Stimulated activated CD4-positive, alpha-beta T cell treated with anti-CD3 and anti-CD28 coated beads, TNF-alpha, amount 100 ng/mL, for 1 hour (primary cell): ENCODE measurements at places on chromosomes 7 and 10.
A peak's percentile ranks its signal among the peaks of the same experiment; 100 is the strongest.

DNA sequence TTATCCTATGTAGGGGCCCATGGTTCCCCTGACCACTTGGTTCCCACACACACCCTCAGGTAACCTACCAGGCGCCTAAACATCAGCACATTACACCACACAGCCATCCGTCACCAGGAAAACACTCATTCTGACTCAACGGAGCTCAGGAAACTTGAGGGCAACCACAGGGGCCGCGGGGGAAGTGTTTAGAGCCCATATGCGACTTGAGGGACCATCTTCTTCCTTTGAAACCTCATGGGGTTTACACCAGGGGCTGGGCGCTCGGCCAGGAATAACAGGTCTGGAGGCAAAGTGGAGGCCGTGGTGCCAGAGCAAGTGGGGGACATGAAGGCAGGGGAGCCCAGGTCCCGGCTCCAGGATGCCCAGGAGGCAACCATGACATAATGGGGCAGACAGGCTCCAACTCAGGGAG, 1.5 kb downstream of the STX1A start:
- peak; percentile 55 for DNase-seq

- no peak for DNase-seq
Observed at GRCh38 chr10:113214331-113214730, 264.3 kb downstream of the TCF7L2 start.

- DNase-seq: no peak
Observed at GRCh38 chr7:55250313-55250712, 114.8 kb upstream of the LANCL2 start.

DNA sequence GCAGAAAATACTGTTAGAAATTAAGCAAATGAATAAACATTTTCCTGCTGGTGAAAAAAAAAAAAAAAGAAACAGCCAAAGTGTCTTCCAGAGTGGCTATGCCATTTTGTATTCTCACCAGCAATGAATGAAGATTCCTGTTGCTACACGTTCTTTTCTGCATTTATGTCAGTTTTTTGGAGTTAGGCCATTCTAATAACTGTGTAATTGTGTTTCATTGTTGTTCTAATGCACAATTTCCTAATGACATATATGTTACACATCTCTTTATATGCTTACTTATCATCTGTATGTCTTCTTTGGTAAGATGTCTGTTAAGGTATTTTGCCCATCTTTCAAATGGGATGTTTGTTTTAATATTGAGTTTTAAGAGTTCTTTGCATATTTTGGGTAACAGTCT, 213.7 kb downstream of the ITGB1 start:
- DNase-seq: no peak

GRCh38 chr10:9596368-9596920, 1421.2 kb upstream of the CELF2 start:
- no peak for DNase-seq

DNA sequence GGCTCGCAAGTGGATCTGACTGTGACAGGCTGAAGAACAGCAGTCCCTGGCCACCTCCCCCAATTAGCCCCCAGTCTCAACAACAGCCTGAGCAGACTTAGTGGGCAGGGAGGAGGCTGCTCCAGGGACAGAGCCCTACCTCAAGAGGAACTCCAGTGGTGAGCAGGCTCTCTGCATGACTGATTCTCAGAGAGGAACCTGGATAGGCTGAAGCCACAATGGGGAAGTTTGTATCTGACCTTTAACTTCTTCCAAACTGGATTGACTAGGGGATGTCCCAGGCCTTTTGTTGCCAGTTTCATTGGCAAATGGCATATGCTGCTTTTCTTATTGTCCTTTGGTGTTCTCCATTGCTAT, 93.0 kb downstream of the ARHGAP22 start:
- no peak for DNase-seq

- no peak for DNase-seq
Observed at GRCh38 chr10:17006631-17007417, 122.8 kb downstream of the CUBN start.

- no peak for DNase-seq
Observed at GRCh38 chr7:31648288-31648687, 38.7 kb upstream of the PPP1R17 start.

GRCh38 chr7:98831641-98832221, 38.1 kb downstream of the TMEM130 start:
- DNase-seq: no peak

DNA sequence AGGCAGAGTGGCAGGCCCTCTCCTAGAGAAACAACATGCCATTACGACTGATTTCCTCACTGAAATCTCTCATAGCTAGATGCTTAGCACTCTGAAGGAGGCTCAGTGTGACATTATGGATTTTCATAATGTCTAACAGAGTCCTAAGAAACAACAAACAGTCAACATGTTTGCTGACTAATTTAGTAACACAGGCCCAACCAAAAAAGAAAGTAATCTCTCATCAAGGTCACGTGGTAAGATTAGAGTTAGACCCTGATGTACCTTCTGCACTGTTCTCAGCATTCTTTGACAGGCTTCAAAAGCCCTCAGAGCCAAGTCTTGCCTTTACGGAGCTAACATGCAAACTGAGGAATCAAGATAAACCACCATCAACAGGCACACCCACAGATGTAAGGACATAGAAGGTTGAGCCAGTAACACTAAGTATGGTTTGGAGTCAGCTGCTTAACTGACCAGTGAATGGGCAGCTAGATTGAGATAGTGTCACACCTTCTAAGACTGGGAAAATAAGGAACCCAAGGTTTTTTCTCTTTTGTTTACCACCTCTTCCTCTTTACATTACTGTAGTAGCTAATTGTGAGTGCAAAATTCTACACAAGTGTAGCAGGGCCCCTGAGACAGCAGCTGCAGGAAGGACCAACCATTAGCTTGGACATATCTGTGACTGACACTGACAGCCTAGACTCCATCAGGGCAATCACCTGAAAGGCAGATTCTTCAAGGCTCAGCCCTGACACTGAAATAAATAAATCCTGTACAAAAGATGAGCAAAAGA, 15.3 kb upstream of the KCNIP2 start:
- DNase-seq: no peak

DNA sequence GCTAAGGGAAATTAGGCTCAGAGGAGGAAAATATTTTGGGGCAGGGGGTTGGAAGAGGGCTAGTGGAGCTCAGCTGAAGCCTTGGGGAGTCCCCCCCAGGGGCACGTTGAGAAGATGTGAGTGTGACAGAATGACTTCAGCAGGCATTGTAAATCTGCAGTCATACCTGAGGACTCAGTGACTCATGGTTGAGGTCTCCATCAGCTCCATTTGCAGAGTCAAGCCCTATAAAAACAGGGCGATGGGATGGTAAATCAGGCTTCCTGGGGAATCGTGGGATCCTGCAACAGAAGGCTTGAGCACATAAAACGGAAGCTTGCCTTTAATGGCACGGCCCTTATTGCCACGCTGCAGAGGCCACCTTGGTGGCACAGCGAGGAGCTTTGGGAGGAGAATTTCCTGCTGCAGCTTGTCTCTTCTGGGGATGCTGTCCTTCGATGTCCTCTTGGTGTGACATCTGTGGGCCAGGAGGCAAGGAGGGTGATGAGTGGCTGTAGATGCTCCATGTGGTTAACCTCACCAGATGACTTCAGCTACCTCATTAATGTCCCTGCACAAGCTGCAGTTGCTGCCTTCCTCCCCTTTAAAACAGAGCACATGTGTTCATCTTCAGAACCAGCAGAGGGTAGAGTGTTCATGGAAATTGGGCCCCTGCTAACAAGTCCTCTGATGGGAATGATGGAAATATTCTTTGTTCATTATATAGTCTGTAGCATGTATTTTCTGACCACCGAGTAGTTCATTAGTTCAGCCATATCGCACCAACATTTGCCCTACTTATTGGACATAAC, 285.9 kb downstream of the LRMDA start:
- DNase-seq: no peak

DNA sequence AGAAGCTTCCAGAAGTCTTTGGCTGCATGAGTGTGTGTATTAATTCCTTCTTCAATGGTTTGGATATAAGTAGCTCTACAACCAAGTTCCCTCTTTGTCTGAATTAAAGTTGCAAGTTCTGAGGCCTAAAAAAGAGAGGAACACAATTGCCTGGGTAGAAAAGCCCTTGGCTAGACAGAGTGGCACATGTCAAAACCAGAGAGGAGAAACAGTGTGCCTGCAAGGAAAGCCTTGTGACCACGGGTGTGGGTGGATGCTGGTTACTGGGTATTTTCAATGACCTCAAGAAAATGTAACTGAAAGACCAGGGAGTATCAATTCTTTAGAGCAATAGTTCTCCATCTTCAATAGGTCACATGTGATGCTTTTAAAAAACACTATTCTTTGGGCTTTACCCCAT, 148.3 kb downstream of the SVIL start:
- DNase-seq: no peak

- no peak for DNase-seq
Observed at GRCh38 chr10:42482411-42482810, 156.0 kb downstream of the ZNF33B start.

- no peak for DNase-seq
Observed at GRCh38 chr10:112791447-112791846, 158.6 kb upstream of the TCF7L2 start.

DNA sequence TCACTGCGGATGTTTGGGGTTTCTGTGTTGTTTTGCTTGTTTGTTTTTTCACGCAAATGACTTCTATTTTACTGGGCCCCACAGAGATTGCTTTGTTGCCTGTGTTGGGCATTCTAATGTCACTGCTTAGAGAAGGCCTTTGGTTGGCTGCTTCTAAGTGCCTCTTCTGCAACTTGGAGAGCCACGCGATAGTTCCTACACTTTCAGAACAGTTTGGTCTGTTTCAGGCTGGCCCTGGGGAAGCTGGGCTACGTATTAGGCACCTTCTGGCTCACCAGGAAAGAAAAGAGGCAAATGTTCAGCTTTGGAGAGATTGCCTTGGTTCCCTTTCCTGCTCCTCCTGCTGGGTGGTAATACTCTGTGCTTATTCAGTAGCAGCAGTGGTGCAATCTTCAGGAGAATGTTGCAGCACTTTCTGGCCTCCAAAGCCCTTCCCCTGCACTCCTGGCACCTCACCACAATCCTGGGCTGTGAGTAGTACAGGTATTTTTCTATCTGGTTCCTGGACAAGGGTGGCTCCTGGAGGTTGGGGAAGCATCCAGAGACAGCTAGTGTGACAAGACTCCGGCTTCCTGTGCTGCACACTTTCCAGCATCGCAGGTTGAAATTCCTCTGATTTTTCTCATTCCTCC, 1.2 kb downstream of the ANTXRL start:
- no peak for DNase-seq

- no peak for DNase-seq
Observed at GRCh38 chr10:17453373-17454091, 863 bp downstream of the ST8SIA6 start.

GRCh38 chr7:155285423-155285822, 12.3 kb upstream of the INSIG1 start:
- no peak for DNase-seq

- no peak for DNase-seq
Observed at GRCh38 chr7:117731455-117731854, 141.8 kb downstream of the CTTNBP2 start.

GRCh38 chr10:98367604-98368451, 47.2 kb downstream of the PYROXD2 start:
- no peak for DNase-seq

GRCh38 chr10:13143766-13144165, 17.6 kb upstream of the MCM10 start:
- no peak for DNase-seq

DNA sequence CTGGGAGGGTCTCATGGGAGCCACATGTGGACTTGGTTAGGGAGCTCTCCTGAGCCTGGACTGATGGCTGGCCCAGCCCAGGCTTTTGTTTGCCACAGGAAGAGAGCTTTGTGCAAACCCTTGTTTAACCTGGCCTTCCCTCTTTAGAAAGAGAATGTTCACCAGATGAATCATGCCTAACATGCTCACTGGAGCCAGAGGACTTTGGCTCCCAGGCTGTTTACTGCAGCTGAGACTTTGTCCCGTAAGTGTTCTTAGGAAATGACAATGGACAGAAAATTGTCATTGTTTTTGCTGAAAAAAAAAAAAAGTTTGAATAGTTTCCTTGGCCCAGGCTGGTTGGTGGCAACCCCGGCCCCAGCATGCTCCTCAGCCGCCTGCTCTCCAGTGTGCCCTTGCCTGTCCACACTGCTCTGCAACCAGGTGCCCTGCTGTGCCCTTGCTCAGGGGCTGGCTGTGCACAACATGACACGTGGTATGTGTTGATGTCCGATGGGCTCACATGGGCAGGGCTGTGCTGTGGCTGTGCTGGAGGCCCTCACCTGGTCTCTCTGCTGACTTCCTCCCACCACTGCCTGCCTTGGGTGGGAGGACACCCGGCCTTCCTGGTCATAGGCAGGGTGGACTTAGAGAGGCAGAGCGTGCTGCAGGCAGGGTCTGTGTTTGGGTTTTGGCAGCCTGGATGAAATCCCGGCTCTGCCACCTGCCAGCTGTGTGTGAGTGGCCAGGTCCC, 215.3 kb upstream of the ZNF32 start:
- no peak for DNase-seq

GRCh38 chr7:105122619-105123018, 108.6 kb downstream of the KMT2E start:
- no peak for DNase-seq

DNA sequence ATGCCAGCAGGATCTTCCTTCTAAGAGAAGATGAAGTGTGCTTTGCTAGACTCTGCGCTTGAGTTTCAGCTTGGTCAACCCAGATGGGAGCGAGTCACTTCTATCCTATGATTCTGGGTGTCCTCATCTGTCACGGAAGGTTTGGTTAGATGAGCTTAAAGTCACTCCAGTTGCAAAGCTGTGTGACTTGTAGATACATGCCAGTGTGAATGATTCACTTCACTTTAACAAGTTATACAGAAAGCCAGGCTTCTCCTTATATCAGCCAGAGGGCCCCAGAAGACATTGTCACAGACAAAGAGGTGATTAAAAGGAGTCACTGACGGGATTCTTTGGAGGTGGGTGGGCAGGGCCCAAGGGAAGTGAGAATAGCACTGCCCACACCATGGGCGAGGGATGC, 122.6 kb upstream of the PFKP start:
- no peak for DNase-seq

GRCh38 chr7:38574086-38574485, 57.1 kb downstream of the AMPH start:
- DNase-seq: no peak

GRCh38 chr7:96285579-96285978, 36.3 kb downstream of the SLC25A13 start:
- no peak for DNase-seq

GRCh38 chr10:22244855-22245254, 27.0 kb upstream of the EBLN1 start:
- DNase-seq: no peak
